Right lung (tissue), 10 donors: ENCODE measurements at places on chromosomes 3 and 15. TPM values are rescaled to one million over a fixed set of nuclear protein-coding genes. Genes with fewer than 3 reads are reported as not detected.

Gene C3orf20
- polyA plus RNA-seq, result 0.05 TPM

Gene SERINC4
- polyA plus RNA-seq, result not detected

Gene RPS17
- polyA plus RNA-seq, result 2,015 TPM

Gene NDUFB4
- polyA plus RNA-seq, result 183 TPM

Gene AP3S2
- polyA plus RNA-seq, result 25.8 TPM

Gene NR2F2
- polyA plus RNA-seq, result 138 TPM

Gene TFG
- 128 TPM for polyA plus RNA-seq

Gene DNASE1L3
- polyA plus RNA-seq, result 2.2 TPM

Gene ERC2
- 1.4 TPM for polyA plus RNA-seq

Gene CHRNA7
- polyA plus RNA-seq, result 31.8 TPM

Gene PP2D1
- polyA plus RNA-seq, result 0.68 TPM

Gene PARL
- polyA plus RNA-seq, result 54.9 TPM

Gene STARD5
- 6.1 TPM for polyA plus RNA-seq

- no peak for DNase-seq
Measured at GRCh38 chr3:95184038-95184437, 1121.2 kb downstream of the NSUN3 start.

- DNase-seq, result no peak
Measured at GRCh38 chr15:52423852-52424251, 104.8 kb downstream of the MYO5A start.

DNA sequence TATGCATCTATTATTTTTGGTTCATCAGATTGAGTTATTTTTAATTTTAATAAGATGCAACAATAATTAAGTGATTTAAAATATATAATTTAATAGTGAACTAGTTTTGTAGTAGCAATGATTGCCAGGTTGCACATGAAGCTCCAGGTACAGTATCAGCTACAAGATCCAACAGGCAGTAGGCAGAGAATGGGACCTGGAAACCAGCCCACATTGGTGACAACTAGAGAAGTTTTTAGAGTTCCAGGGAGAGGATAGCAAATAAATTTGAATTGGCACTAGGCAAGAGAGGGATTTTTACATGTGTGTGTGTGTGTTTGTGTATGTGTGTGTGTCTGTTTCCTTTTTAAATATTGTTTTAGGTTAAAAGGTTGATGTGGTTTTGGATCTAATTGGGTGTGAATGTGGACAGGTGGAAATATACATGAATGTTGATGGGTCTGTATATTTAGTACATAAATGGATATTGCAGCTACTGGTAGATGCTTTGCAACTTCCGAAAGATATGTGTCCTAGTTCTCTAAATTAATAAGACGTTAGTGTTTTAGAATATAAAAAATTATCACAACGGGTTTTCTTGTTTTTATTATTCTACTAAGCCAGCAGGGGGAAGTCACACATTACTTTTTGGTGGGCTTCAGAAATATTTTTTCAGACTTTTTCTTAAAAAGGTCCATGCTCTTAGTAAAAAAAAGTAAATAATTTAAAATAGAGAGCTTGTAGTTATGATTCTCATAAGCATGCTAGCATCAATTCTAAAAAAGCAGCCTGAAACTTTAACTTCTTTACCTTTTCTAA is 110.1 kb upstream of the GBE1 start:
- DNase-seq, result no peak

GRCh38 chr3:99683876-99684275 is 45.5 kb downstream of the COL8A1 start:
- DNase-seq, result no peak

GRCh38 chr3:179603831-179604230 is 607 bp downstream of the MRPL47 start:
- DNase-seq, result no peak

DNA sequence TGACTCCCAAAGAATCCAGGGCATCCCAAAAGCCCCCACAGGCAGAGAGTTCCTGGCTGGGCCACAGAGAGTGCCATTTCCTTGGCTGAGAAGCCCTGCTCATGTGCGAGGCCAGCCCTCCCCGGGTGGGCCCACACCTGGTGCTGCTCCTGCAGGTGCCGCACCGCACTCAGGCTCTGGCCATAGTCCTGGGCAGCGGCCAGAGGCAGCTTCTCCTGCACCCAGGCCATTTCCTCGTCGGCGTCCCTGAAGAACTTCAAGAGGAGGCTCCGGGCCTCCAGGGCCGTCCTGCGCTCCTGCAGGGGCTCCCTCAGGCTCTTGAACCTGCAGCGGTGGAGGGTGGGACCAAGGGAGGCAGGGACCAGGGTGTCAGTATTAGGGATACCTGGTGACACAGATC is 18.1 kb downstream of the PLA2G4B start:
- DNase-seq, result no peak

GRCh38 chr3:18390024-18390660 is 35.0 kb downstream of the SATB1 start:
- no peak for DNase-seq

- DNase-seq, result no peak
Measured at GRCh38 chr3:170321321-170322034, 36.0 kb upstream of the SKIL start.

GRCh38 chr3:99934975-99935797 is 117.5 kb downstream of the CMSS1 start:
- no peak for DNase-seq

DNA sequence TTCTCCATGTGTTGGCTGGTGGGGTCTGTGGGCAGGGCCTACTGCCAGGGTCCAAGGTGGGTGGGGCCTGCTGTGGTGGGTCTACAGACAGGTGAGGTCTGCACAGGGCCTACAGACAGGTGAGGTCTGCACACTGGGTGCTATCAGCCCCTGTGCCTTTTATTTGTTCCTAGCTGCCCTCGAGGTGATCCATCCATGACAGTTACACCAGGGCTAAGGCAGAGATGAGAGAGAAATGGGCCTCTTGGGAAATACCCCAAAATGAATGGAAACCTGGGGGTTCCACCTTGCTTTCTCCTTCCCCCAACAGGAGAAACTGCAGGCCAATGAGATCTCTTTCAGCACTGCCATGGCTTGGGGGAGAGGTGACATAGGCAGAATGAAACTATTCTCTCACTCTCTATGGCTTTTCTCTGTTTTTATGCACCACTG is 36.4 kb downstream of the CFAP100 start:
- no peak for DNase-seq

DNA sequence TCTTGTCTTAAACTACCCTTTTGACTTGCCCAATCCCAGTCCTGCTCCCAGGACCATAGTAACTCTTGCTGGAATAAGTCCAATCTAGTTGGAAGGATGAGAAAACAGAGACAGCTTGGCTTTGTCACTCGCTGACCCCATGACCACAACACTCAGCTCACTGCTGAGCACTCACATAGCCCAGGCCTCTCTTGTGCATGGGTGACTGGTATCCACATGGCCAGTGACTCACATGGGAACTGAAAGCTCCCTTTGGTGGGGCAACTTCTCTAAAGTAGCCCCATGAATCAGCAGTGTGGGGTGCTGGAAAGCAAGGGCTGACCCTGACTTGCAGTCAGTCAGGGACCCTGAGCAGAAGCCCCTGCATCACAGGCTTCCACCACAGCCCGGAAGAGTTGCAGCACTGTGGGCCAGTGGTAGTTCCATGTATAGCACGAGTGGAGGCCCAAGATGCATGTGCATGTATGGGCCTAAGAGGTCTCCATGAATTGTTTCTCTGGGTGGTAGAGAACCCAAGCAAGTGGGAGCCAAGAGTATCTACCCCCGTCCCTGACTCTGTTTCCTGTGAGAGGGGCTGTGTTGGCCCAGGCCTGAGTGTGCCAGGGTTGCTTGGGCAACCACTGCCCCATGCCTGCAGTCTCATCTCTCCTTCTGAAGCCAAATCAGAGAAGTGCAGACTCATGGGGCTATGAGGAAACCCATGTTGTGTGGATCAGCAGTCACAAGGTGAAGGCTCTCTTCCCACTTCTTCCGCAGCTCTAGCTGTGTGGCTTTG is 62.1 kb upstream of the XCR1 start:
- DNase-seq, result no peak

DNA sequence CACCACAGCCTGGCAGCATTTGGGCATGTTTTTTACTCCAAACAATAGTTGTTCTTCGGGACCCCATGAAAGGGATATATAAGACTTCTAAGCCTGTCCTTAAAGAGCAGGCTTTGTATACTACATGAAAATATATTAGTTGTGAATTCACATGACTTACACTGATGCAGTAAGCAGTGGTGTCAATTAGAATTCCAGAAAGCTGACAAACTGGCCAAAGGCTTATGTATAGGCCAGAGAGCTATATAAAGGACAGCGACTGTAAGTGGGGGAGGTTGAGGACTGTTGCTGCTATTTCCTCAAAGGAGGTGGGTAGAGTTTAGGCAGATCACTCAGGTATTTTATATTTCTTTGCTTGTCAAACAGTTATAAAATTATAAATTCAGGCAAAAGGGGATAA is 24.8 kb downstream of the KPNA4 start:
- no peak for DNase-seq

DNA sequence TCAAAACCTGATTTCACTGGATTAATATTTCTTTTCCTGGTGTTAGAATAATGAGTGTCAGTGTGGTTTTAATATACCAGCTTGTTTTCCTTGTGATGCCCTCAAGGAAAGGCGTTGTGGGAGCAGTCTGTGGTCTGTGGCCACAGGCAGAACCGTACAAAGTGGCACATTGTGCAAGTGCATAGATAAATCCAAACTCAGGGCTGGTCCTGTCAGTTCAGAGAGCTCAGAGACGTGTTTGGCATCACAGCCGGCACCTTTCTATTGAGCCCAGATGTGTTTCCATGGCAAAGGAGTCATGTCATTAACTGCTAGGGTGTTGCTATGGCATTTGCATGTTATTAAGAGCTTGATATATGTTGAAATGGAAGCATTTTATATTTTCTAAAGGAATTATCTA is 289.9 kb upstream of the RASGRP1 start:
- no peak for DNase-seq

- DNase-seq, result no peak
Measured at GRCh38 chr3:111846717-111847116, 12.3 kb upstream of the PHLDB2 start.

DNA sequence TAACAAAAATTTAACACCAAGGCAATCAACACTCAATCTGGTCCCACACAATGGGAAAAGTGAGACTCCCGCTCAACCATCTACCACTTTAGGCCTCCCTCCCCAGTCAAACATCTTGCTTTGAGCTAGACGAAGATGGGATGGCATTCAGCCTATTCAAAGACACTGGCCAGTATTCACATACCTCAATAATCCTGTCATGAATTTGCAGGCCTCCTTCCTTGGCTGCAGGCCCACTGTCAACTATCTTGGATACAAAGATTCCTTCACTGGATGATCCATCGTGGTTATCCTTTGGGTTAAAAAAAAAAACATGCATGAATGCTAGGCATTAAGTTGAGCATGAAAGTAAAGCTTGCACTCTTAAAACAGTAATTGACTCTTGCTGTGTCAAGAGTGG is 22.6 kb downstream of the PDZRN3 start:
- no peak for DNase-seq

DNA sequence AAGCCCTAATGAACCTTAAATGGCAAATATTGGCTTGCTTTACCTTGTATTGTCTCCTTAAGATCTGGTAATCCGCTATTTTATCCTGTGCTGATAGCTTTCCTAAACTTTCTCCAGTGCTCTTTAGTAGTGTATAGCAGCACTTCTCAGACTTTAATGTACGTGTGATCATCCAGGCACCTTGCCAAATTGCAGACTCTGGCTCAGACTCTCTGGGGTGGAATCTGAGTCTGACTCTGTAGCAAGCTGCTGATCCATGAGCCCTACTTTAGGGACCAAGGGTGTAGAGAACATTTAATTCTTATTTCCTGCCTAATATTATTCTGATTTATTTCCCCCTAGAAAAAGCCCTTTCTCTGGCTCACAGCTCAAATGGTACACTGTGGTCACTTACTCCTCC is 518.8 kb upstream of the ZNF385D start:
- DNase-seq, result peak; percentile 64

DNA sequence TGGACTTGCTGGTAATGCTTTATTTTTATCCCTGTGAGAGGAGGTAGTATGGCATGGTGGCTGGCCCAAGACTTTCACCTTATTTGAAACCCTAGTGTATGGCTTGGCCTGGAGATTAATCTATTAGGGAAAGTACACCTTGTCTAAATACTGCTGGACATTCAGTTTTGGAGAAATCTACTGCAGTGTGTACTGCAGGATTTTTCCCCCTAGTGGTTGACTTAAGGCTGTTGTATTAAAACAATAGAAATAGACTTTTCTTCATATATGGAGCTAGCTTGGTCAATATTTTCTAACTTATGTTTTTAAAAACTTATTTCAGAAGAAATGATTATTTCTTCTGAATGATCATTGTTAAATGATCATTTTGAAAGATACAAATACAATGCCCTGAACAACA is 13.9 kb upstream of the SLITRK3 start:
- DNase-seq, result no peak

DNA sequence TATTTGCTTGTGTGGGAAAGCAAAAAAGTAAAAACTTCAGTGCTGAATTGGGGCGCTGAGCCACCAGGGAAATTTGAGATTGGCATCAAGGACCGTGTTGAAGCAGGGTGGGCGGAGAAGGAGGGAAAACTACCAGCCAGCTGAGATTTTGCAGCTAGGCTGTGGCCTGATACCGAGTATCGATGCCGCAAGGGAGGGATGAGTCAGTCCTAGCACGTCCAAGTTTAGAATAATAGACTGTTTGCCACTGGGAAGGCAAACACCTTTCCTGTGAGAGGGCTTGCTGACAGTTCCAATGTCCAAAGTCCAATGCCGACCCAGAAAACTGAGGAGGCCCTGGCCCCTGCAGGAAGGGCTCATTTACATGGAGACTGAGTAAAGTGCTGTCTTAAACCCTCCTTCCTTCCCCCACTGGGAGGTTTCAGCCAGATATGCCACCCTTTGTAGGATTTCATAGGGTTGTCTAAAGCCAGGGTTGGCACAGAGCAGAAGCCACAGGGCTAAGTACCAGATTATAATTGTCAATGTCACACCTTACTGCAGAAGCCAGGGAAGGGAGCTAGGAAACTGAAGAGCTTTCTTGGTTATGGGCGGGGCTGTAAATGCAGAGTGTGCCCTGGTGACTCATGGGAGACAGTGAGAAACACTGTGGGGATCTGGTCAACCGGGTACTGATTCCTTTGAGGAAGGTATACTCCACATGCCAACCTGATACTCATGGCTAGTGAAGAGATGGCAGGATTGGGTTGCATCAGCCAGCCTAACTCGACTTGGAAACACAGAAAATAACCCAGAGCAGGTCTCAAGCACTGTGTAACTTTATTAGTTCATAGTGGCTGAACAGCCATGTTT is 28.4 kb upstream of the PIK3CB start:
- no peak for DNase-seq

GRCh38 chr3:22835041-22835440 is 368.1 kb upstream of the UBE2E2 start:
- no peak for DNase-seq

DNA sequence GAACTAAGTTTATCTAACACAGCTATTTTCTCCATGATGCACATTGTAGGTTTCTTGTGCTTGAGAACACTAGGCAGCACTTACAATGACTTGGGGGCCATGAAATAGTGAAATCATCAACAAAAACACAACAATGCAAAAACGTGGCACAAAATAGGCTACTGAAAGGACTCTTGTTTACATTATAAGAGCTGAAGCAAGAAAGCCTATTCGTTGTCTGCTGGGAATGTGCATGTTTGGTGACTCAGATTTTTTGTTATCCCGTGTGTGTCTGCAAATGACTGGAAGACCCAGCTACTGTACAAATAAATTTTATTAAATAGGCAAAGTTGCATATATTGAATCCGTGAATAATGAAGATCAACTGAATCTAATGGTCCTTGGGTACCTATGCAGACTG is 85.0 kb downstream of the TCF12 start:
- DNase-seq, result no peak
